HTR-8/SVneo (cell line): ENCODE measurements at places on chromosomes 3 and 15.

DNA sequence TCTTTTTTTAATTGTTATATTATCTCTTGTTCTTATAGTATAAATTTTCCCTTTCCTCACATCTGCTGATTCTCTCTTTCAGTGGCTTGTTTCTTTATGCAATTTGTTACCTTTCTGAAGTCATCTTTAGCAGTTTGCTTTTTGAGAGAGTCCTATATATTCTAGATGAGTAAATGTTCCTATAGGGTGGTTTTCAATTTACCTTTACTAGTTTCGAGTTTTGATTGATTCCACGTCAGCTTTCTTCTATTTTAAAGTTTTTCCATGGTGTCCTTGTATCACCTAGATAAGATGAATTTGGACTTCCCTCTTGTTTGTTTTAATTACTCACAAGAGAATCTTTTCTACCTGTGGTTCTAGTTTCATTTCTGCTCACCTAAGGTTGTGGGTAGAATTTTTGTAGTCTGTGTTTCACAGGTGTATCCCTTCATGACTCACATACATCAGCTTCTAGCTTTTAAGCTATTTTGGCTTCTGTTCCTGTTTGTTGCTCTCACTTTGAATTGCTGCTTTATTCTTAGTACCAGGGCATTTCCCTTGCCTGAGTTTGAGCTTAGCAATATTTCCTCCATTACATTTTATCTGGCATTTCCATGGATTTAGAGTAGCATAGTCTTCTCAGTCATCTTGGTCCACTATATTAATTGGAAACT is 6.4 kb downstream of the TEX9 start:
- DNase-seq: no peak

DNA sequence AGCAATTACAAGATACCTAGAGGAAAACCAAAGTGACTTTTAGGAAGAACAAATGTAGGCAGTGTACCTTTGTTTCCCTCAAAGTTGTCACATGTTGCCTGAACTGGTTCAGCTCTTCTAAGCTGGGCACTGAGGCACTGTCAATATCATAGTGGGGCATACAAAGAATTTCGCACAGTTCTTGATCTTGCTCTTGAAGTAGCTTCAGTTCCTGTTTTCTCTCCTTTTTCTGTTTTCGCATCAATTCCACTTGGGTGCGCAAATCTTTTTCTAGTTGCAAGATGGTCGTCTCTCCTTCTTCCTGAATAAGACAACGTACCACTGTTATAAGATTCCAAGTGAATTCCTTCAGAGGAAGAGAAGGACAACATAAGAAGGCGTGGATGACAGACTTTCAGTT is 12.7 kb downstream of the PRC1 start:
- no peak for DNase-seq

- DNase-seq: no peak
Observed at GRCh38 chr3:22935040-22935439, 268.1 kb upstream of the UBE2E2 start.

- DNase-seq: no peak
Observed at GRCh38 chr15:57867970-57868798, 161.7 kb downstream of the POLR2M start.

DNA sequence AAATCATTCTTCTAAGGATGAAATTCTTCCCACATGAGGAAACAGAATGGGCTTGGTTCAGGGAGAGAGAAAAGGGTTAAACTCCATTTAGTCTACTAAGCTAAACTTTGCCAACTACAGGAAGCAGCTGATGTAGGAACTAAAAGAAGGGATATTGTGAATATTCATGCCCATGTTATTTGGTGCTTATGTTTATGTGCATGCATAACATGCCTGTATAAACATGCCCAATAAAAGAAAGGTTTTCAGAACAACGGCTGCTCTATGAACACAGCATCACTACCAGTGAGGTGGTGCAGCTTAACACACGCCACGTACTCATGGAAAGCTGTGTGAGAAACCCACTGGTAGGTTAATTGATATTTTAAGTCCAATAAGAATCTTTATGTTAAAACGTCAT is 59.4 kb upstream of the VGLL4 start:
- DNase-seq: no peak

DNA sequence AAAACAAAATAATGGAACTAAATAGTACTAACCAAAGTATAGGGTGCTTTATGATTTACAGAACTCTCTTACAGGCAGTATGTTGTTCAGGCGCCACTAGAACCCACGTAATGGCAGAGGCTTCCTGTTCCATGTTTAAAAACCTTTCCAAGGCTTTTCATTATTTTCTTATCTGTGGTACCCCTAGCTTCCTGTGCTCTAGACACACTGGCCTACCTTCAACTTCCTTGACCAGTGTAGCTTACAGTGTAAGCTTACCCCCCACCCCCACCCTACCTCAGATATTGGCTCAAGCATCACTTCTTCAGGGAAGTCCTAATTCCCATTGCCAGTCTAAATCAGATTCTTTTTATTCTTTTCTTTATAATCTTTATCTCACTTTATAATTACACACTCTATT is 2.9 kb downstream of the NR2C2 start:
- DNase-seq: no peak

DNA sequence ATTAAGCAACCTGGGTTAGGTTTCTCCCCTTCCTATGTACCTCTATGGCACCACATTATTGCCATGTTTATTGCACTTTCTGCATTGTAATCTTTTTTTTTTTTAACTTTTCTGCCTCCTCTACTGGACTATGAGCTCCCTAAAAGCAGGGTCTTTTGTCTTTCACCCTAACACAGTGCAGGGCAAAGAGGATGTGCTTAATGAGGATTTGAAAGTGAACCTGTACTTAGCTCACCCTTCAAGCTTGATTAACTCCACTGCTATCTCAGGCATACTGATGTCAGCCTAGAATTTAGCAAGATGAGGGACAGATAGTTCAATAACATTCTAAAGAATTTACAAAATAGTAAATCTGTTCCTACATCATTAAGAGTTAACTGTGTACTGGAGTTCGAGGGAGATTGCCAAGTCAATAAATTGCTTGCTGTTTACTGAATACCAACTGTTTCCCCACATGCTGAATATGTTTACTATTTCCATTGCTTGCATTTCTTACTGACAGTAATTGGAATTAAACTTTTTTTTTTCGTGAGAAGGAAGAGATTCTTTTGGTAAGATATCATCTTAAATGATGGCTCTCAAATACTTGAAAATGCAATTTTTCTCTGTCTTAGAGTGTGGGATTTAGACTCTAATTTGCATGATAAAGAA is 15.7 kb upstream of the PPARG start:
- no peak for DNase-seq

- DNase-seq: no peak
Observed at GRCh38 chr3:185865247-185865646, 40.4 kb upstream of the IGF2BP2 start.

GRCh38 chr15:28979208-28979841 is 93.6 kb downstream of the APBA2 start:
- no peak for DNase-seq

GRCh38 chr15:70266412-70267121 is 168.8 kb upstream of the TLE3 start:
- no peak for DNase-seq

- no peak for DNase-seq
Observed at GRCh38 chr15:52617026-52617425, 48.2 kb upstream of the ARPP19 start.

GRCh38 chr3:52891164-52891563 is 6.2 kb downstream of the STIMATE start:
- DNase-seq: no peak

GRCh38 chr3:77179762-77180161 is 139.9 kb downstream of the ROBO2 start:
- DNase-seq: no peak
